Activated CD4-positive, alpha-beta T cell treated with anti-CD3 and anti-CD28 coated beads, Interleukin-2, Interleukin-4, amounts not matched to agents 100 ng/mL and 50 ng/mL, durations not matched to agents 16 hours and 8 hours (primary cell): ENCODE measurements at places on chromosomes 7 and 10.
A peak's percentile ranks its signal among the peaks of the same experiment; 100 is the strongest.

- DNase-seq: no peak
Measured at GRCh38 chr10:71607082-71607443, 112.5 kb downstream of the C10orf105 start.

GRCh38 chr7:108099713-108100112, 30.4 kb downstream of the LAMB4 start:
- DNase-seq: no peak

DNA sequence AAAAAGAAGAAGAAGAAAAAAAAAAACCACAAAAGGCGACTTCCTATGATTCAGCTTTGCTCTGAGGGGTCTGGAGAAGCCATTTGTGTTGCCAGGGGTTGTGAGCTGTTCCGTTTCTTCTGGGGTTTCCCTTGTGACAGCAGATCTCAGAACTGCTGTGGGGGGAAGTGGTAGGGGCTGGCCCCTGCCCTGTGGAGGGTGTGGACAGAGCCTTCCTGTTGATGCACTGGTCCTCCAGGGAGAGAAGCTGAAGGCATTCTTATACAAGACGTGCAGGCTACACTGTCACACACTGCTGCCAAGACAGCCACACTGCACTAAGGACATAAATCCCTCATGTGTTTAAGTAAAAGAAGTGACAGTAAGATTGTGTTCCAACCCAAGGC, 17.3 kb upstream of the CSGALNACT2 start:
- DNase-seq: peak; percentile 93

- DNase-seq: no peak
Measured at GRCh38 chr10:95247881-95248583, 42.8 kb downstream of the PDLIM1 start.

DNA sequence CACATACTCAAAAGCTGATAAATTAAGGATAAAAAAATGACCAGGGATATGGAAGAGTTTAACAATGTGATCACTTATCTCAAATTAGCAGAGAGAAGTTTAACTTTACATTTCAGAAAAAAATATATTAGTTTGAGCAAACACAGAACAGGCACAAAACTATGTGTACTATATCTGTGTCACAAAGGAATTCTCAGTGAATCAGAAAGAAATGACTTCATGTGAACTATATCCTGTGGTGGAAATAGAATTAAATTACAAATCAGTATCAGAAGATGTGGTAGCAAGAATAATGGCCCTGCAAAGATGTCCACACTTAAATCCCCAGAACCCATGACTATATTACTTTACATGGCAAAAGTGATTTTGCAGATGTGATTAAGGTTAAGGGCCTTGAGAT, 70.3 kb downstream of the SEC23IP start:
- DNase-seq: no peak

DNA sequence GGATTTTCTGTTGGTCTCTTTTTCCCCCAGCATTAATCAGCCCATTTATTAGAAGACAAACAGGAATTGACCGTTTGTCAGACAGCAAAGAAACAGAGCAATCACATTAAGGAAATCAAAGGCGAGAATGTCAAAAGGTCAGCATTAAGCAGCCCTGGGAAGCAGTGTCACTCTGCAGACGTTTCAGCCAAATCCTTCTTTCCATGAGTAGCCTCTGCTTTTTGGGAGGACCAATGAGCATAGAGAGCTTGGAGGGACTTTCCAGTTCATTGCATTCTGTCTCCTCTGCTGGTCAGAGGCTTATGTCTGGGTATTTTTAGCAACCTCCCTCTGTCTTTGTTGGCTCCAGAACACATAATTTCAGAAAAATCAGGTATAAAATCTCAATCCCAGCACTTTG, 481.4 kb downstream of the GALNT17 start:
- DNase-seq: no peak

DNA sequence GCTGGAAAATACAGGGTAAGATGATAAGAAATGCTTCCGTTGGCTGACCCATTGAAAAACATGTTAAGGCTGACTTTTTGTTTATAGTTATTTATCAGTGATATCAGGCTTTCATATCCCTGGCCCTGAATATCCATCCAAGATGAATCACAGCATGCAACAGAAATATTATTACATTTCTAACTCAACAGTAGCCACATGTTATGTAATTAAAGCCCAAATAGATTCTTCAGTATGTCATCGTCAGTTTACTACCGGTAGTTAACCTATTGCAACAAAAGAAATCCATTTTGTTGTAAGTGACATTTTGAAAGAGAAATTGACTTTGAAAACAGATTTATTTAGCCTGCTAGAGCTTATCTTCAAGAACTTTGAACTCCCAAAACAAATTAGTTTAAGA, 354.1 kb upstream of the CELF2 start:
- DNase-seq: no peak

- DNase-seq: no peak
Measured at GRCh38 chr10:125848371-125848770, 25.0 kb downstream of the BCCIP start.

DNA sequence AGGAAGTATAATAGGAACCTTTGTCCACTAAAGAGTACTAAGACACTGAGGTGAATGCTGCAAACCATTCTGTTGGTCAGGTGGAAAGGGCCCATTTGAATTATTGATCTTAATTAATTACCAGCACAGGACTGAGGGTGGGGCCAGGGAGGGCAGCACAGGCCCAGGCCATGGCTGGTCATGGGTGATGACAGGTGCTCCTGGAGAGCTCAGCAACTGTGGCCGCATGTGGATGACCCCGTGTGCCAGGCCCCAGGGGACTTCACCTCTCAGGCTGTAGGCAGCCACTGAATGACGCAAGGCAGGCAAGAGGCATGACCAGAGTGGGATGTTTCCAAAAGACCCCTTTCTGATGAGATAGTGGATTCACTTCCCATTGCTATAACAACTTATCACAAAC, 54.2 kb downstream of the HECW1 start:
- no peak for DNase-seq

- no peak for DNase-seq
Measured at GRCh38 chr10:128747582-128748346, 621.5 kb upstream of the MKI67 start.

GRCh38 chr10:13848520-13849445, 262.0 kb downstream of the PRPF18 start:
- no peak for DNase-seq
